Immature natural killer cell (primary cell): ENCODE measurements at places on chromosomes 5 and 9.

DNA sequence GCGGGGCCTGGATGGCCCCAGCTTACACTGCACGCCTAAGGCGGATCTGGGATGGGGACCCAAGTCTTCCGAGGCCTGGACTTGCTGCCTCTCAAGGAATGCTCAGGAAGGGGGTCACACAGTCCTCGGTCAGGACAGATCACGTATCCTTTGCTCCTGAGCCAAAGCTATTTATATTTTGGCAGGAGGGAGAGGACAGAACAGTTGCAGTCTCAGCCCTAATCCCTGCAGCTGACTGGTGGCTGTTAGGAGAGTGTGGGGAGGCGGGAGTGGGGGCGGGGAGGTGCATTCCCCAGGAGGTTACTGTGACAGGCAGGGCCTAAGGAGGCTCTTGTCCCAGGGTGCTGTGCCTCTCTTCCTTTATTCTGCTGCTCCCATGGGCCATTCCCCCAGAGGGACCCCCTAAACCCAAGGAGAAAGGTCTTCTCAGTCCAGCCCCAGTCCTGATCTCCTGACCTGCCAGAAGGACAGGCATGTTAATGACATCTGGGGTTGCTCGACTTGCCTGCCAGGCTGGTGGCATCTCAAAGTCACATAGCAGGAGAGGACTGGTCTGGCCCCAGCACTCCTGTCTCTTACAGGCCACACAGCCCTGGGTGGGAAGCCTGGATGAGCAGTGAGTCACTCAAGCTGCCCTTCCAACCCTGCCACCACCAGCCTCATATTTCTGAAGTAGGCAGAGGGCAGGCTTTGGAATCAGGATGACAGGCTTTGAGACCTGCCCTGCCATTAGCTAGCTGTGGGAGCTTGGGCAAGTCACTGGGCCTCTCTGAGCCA, 51.9 kb downstream of the COL27A1 start:
- no peak for DNase-seq

DNA sequence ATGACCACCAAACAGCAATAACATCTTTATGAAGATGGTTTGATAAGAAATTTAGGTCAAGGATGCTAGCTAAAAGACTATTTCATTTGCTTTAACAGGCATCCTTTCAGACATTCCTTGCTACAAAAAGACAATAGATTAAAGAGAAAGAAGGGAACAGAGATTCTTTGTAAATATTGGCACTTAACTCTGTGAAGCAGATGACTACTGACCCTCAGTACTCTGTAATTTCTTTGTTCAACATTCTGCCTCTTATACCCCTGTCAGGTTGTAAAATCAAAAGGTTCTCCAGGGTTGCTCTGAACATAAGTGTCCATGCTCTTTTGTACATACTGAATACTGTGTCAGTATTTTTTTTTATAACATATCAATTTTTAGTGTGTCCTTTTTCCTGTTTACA, 610.6 kb upstream of the GRAMD2B start:
- no peak for DNase-seq

DNA sequence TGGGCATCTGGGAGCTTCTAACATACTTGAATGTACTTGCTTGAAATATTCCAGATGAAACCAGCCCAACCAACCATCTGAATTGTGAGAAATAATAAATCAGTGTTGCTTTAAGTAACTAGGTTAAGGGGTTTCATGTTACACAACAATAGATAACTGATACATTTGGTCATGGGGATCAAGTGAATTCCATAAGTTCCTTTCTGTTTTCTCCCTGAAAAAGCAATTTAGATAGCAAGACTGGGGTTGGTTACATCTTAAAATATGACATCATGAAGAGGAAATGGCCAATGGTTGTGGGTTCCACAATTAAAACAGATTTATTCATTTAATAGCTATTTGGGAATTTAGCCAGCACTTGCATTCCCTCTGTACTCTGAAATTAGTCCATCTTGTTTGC, 559.7 kb downstream of the TLR4 start:
- DNase-seq = no peak

GRCh38 chr5:58773744-58774441, 191.0 kb downstream of the RAB3C start:
- DNase-seq = no peak

- DNase-seq = no peak
Observed at GRCh38 chr5:116088062-116088461, 3.2 kb downstream of the COMMD10 start.

GRCh38 chr5:123937230-123937629, 425.3 kb downstream of the CSNK1G3 start:
- DNase-seq = peak; percentile 2

DNA sequence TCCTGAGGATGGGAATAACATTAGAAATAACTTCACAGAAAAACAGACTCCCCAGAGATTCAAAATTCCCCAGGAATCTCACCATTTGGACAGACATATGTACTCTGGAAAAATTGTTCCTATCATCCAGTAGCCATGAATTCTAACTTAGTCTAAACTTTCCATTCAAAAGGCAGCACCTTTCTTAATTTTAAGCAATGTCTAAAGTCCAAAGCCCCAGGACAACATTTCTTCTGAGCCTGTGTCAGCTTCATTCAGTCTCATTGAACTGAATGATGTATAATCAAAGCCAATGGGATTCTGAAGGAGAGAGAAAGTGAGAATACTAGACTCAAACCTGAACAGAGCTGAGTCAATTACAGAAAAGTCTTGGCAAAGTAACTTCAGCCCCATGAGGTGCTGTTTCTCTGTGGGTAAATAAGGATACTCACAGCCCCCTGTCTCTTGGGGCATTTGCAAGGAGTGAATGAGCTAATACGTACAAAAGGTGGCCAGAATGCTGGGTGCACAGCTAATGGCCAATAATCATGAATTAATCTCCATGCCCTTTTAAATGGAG, 140.6 kb downstream of the SEMA5A start:
- no peak for DNase-seq

- DNase-seq = no peak
Observed at GRCh38 chr5:173327084-173327947, 898 bp downstream of the STC2 start.

DNA sequence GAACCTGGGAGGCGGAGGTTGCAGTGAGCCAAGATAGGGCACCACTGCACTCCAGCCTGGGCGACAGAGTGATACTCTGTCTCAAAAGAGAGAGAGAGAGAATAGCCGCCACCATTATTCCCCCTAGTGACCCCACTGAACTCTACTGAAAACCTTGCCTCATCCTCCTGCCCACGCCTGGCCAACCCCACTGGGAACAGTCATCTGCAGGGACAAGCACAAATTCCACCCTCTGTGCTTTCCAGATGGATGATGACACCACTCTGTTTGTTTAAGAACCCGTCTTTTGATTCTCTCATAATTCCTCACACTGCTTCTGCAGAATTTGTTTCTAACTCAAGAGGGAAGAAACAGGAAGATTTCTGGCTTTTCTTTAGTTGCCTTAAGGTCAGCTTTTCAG, 12.2 kb downstream of the BHMT2 start:
- no peak for DNase-seq

DNA sequence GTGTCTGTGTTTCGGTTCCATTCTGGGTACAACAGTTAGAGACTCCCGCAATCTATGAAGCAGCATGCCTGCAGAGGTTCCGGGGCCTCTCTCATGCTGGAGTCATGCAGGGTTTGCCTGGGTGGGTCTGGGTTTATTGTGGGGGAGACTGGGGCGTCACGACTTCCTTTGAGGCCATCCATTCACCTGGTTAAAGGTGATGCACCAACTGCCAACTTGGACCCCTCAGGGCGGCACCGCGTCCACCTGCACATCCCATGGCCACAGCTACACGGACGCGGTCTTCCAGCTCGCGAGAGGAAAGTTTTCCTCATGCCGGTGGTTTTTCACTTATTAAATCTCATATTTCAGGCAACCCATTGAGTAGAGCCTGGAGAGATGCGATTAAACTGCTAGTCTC, 30.9 kb upstream of the IRX4 start:
- no peak for DNase-seq
